Myocyte (in vitro differentiated cells): ENCODE measurements at places on chromosomes 1 and 21.

DNA sequence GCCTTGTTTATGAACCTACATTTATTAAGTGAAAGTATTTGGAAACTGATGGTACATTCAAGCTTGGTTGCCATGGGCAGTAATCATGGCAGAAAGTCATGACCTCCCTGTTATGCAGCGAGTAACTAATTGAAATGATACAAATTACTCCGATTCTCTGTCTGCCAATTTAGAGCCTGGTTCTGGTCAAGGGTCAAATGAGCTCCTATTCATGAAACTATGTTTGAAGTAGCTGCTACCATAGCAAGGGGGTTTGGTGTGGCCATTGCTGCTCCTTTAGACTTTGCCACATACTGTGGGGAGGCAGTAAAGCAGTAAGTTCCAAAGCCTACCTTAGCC lies 187.2 kb upstream of the FOXD3 start:
- DNase-seq = no peak

DNA sequence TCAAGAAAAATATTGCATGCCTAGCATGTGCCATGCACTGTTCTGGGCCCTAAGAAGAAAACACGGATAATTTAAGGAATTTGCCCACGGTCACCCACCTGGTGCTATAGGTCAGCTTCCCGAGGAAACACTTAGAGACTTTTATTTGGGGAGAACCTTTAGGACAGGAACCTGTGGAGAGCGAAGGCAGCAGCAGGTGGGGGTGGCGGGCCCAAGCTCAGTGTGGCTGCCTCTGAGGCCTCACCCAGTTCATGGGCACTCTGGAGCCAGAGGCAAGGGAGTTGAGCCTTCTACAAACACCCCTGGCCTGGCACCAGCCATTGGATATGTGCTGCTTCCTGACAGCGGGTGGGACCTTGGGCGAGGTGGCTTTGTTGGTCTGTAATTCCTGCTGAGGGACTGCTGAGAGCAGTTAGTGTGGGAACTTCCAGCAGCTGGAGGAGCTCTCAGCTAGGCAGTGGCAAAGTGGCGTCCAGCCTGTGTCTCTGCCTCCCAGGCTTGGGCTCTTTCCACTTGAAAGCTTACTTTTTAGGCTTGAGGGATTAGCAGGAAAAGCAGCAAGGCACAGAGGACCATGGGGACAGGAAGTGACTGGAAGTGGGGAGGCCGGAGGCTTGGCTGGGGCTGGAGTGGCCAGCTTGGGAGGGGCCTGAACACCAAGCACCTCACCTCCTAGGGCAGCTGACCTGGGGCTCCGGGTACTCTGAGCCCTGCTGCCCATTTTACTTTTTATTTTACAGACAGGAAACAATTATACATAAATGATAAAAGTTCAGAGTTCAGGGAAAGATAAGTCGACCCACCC lies 19.1 kb downstream of the MRPL37 start:
- peak; percentile 71 for DNase-seq

- DNase-seq = no peak
These were observed 151.1 kb downstream of the NTNG1 start for GRCh38 chr1:107291987-107292386.

- DNase-seq = no peak
These were observed 12.3 kb downstream of the TNFRSF1B start for GRCh38 chr1:12179111-12179519.

DNA sequence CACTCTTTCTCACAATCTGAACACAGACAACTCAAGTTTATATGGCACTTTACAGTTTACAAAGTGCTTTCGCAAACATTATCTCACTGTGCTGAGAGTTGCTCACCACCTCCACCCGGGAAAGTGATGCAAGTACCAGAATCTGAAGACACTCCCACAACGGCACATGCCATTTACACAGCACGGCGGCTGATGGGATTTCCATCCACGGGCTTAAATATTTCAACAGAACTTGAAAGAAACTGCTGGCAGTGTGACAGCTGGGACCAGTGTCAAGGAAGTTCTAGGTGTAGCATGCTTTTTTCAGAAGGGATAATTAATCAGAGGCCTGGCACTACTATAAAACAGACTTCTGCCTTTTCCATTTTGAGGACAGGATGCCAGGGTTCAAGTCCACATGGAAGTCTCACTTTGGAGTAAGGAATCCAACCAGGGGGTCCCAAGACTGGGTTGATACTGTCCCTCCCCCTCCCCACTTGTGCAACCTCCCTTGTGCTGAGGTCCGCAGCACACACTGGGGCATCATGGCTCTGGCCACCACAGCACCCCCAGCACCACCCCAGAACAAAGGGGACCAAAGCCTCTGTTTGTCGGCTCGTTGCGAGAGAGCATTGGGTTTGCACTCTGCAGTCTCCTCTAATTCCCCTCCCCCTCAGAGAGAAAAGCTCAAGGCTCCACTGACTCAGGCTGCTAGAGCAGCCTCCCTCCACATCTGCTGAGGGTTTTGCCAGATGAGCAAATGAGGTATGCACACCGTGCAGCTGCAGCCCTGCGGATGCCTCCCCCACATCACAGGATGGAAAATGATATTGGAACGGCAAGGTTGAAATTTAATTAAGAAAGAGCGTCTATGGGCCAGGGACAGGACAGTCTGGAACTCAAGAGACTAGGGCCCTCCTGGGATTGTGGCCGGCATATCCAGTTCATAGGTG lies 154.9 kb downstream of the TGFBR3 start:
- DNase-seq = no peak

DNA sequence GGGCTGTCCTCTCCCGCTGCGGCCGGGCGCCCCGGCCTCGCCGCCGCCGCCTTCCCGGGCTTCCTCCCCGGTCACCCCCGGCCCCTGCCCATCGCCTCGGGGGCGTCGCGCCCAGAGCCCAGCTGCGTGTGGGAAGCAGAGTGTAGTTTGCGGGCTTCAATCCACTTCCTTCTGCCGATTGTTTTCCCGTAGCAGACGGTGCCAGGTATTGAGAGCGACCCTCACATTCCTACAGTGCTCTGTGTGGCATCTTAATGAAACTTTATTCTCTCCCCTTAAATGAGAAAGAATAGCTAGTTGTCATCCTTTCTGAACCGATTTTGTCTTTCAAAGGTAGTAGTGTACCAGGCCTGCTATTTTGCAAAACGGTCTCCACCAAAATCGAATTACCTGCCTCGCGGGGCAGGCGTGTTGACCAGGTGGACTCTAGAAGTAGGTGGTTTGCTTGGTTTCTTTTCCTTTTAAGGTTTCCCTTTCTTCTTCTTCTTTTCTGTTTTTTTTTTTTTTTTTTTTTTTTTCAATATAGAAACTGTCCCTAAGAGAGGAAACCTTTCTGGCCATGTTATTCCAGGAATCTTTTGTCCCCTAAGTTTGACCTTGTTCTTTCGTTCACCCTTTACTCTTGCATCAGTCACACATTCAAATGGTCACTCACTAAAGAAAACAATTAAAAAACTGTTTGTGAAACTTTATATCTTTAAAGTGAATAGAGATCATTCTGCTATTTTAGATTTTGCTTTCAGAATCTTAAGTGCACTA lies 881 bp downstream of the USP25 start:
- DNase-seq = no peak

GRCh38 chr1:37403166-37403565 lies 71.2 kb upstream of the ZC3H12A start:
- DNase-seq = no peak
